ENCODE measurements at places on chromosomes 11 and 22.

- no peaks in the 10 kb centered on the region for H3K27me3 ChIP-seq
- H3K4me3 ChIP-seq, result no peak overlapping the region
- H3K36me3 ChIP-seq, result no peaks in the 10 kb centered on the region
- no peaks in the 10 kb centered on the region for H3K4me1 ChIP-seq
- H3K27ac ChIP-seq, result no peak overlapping the region
These were observed 15.4 kb upstream of the POU2AF2 start for GRCh38 chr11:111230122-111230465.

DNA sequence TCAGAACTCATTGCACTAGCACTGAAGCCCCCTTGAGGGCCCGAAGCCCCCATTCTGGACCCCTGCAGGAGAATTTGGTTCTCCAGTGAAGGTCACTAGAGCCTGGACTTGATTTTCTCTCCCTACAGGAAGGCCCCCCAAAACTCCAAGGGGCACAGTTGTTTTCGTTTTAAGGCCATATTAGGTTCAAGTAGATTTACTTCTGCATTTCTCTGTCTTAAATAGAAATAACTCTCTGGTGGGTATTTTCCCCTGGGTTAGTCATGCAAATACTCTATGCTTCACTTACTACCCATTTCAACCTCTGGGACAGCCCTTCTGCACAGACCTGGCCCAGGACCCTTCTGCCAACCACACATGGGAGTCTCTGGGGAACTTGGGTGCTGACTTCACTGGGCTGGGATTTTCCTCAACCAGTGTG lies 41.6 kb downstream of the WEE1 start:
- DNase-seq, result no peak
- H3K4me3 ChIP-seq, result peak overlapping the region; percentile 43
- no peaks in the 10 kb centered on the region for H3K36me3 ChIP-seq
- H3K27ac ChIP-seq, result peak overlapping the region; percentile 98
- peaks cover 32% of the 10 kb centered on the region for H3K4me1 ChIP-seq
- H3K27me3 ChIP-seq, result no peaks in the 10 kb centered on the region

DNA sequence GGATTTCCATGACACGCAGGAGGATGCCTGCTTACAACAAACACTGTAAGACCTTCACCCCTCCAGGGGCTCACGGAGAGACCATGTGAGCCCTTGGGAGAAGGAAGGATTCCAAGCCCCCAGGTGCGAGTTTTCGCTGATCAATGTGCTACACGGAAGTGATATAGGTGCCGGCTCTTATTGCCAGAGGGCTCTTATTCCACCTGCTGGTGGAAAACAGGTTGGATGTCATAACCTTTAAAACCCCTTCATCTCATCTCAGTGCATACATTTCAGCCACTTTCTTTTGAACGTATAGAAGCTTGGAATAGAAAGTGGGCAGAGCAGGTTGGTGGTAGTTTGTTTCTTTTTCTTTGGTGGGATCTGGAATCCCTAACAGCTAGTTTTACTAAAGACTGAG lies 25.8 kb downstream of the LAYN start:
- H3K4me3 ChIP-seq, result no peak overlapping the region
- DNase-seq, result no peak
- no peaks in the 10 kb centered on the region for H3K36me3 ChIP-seq
- no peak overlapping the region for H3K27ac ChIP-seq
- H3K27me3 ChIP-seq, result no peaks in the 10 kb centered on the region

GRCh38 chr11:22454461-22455090 lies 116.4 kb downstream of the SLC17A6 start:
- no peak for DNase-seq
- H3K27ac ChIP-seq, result no peak overlapping the region
- H3K4me1 ChIP-seq, result peaks cover 21% of the 10 kb centered on the region
- H3K36me3 ChIP-seq, result no peaks in the 10 kb centered on the region
- H3K27me3 ChIP-seq, result no peaks in the 10 kb centered on the region

DNA sequence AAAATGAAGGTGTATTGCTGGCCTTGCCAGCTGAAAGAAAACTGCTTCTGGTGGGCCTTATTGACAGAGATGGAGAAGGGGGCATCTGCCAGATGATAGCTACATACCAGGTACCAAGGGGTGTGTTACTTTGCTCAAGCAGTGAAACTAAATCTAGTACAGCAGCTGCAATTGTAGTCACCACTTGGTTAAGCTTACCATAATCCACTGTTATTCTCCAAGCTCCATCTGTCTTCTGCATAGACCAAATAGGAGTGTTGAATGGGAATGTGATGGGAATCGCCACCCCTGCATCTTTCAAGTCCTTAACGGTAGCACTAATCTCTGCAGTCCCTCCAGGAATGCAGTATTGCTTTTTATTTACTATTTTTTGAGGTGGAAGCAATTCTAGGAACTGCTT lies 45.8 kb upstream of the LIN7C start:
- no peaks in the 10 kb centered on the region for H3K4me1 ChIP-seq
- H3K36me3 ChIP-seq, result no peaks in the 10 kb centered on the region
- no peak overlapping the region for H3K27ac ChIP-seq
- DNase-seq, result no peak
- H3K27me3 ChIP-seq, result no peaks in the 10 kb centered on the region

GRCh38 chr22:30434843-30435242 lies 9.3 kb downstream of the MTFP1 start:
- H3K27me3 ChIP-seq, result no peaks in the 10 kb centered on the region
- peaks cover 13% of the 10 kb centered on the region for H3K4me1 ChIP-seq
- H3K27ac ChIP-seq, result no peak overlapping the region

DNA sequence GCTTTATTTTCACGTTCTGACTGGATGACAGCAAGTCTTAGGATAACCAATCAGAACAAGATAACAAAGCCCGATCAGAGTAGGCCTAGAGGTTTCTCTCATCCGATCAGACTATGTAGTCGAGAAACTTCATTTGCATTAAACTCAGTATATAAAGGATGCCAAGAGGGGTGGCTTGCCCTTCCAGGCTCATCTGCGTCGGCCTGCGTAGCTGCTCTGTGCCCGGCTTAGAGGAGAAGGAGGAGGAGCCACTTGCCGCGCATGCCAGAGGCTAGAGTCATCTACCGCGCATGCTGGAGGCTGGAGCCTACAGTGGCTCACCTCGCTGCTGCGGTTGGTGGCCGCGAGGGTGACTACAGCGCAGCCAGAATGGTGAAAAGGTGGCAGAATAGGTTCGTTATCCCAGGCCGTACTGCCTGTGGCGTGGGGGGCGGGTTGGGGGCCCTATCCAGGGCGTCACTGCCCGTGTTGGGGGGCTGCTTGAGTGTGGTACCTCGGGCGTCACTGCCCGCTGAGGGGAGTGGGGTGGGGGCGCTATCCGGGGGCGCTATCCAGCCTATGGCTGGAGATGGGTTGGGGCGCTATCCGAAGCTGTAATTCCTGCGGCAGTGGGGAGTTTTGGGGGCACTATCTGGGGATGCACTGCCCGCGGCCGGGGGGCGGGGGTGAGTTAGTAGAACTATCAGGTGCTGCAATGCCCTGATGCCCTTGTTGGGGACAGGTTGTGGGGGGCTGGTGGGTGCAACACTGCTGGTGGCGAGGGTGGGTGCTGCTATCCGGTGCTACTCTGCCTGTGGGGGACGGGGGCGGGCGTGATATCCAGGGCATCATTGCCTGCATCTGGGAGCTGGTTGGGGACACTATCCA lies at the start of gene RFPL2:
Gene RFPL2, minus strand, starts transcription at position 218 of the 867 bp plus-strand sequence. CDS start 2,622 bp downstream, outside the sequence.
- DNase-seq, result peak; percentile 78
- no peaks in the 10 kb centered on the region for H3K4me1 ChIP-seq
- H3K4me3 ChIP-seq, result peak within 1 kb of the TSS; percentile 33
- no peaks in the 10 kb centered on the region for H3K36me3 ChIP-seq
- peak within 1 kb of the TSS; percentile 7 for H3K27ac ChIP-seq

DNA sequence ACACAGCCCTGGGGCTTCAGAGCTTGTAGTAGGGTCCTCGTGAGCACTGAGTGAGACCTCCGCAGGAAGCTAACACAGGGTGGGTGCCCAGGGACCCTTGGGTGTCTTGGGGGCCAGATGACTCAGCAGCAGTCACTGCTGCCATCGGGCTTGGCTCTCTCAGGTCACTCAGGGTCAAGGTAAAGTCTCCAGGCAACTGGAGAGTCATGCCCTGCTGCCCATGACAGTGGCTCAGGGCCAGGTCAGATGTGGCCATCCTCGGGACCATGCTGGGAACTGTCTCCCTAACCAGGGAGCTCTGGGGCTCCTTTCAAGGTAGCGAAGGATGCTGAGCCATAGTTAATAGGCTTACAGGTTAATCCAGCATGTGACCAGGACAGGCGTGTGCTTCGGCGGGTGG lies 44.4 kb upstream of the SLC22A12 start:
- no peak overlapping the region for H3K4me3 ChIP-seq
- no peaks in the 10 kb centered on the region for H3K36me3 ChIP-seq
- H3K4me1 ChIP-seq, result no peaks in the 10 kb centered on the region

GRCh38 chr22:40035351-40035750 lies 40.6 kb downstream of the FAM83F start:
- H3K4me3 ChIP-seq, result no peak overlapping the region
- no peak overlapping the region for H3K27ac ChIP-seq
- no peaks in the 10 kb centered on the region for H3K4me1 ChIP-seq
- H3K36me3 ChIP-seq, result no peaks in the 10 kb centered on the region

Measured in Caco-2 (cell line).